Inflammatory macrophage (primary cell): ENCODE measurements at places on chromosomes 13 and 19.

DNA sequence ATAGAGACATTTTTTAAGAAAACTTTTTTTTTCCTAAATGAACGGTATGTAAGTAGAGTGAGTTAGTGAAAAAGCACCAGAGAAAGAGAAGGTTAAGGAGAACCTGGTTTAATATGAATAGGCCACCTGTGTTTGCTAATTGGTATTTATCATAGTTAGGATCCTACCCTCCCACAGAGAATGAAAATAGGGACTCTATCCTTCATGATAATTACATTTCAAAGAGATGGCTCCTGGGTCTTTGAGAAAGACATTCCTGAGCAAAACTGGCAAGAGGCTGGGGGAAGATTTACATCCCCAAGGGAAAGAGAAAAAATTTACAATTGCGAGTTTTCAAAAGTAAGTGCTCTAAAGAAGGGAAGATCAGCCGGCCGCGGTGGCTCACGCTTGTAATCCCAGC lies 1284.5 kb downstream of the SLITRK1 start:
- DNase-seq, result no peak

- no peak for DNase-seq
Observed at GRCh38 chr13:50787316-50788195, 55.9 kb downstream of the DLEU7 start.

- no peak for DNase-seq
Observed at GRCh38 chr13:86689911-86690310, 890.7 kb upstream of the SLITRK6 start.

GRCh38 chr13:40874138-40874779 lies 84.8 kb downstream of the SLC25A15 start:
- no peak for DNase-seq

DNA sequence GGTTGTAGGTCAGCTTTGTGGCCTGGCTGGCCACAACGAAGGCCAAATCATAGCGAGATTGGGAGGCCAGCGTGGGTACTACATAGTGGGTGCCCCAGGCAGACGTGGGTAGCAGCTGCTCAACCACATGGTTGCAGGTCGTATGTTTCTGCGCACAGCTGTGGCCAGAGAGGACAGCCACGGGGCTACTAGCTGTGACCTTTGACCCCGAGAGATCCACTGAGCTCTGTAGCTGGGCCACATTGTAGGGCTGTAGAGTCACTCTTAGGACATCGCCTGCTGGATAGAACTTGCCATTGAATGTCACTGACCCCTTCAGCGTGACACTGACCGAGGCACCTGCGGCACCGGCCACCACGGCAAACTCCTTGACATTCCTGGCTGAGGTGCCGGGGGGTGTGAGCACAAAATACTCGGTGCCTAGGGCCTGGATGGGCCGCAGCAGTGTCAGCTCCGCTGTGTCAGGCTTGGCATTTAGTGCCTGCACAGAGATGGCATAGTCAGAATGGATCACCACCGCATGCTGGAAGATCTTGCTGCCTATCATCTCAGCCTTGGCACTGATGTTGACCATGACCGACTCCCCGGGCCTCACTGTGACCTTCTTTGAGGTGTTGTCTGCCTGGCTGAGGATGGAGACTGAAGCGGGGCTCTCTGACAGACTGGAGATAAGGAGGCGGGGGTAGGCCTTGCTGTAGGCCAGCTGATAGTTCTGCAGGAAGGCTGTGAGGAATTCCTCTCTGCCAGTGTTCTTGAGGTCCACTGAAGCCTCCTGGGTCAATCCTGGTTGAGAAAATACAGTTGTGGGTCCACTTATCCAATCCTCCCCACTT lies 6.7 kb downstream of the FCGBP start:
- no peak for DNase-seq

GRCh38 chr13:28147495-28147894 lies 9.2 kb downstream of the PAN3 start:
- no peak for DNase-seq

GRCh38 chr13:92317066-92317465 lies 909.5 kb upstream of the GPC6 start:
- no peak for DNase-seq

GRCh38 chr13:113142876-113143275 lies 15.6 kb upstream of the PROZ start:
- no peak for DNase-seq

- DNase-seq, result peak; percentile 27
Observed at GRCh38 chr13:28117689-28118377, 17.5 kb upstream of the FLT3 start.

DNA sequence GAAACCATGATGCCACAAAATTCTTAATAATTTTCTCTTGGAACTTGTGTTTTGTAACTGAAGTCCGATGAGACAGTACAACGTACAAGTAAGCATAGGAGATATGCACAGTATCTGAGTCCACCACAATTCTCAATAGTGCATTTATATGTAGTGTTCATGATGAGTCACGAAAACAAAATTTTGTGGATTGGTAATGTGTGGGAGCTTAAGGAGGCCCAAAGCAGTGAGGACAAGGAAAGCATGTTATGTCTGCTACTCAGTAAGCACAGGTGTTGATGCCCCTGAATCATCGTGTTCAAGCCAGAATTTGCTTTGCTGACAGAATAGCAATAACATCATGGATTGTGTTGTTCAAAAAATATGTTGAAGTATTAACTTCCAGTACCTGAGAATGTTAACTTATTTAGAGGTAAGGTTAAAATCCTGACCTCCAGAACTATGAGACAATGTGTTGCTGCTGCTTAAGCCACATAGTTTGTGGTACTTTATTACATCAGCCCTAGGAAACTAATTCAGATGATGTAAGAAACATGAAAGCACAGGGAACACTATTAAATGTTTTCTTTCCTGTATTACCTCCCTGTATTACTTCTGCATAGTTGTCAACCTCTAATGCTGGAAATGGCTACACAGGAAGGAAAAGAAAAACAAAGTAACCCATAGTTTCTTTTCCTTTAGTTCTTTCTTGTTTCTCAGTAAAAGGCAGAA lies 201.3 kb downstream of the SLITRK6 start:
- DNase-seq, result no peak

- DNase-seq, result peak; percentile 51
Observed at GRCh38 chr19:55368701-55369563, 1.3 kb downstream of the IL11 start.
